ENCODE measurements at places on chromosomes 12 and 14.

DNA sequence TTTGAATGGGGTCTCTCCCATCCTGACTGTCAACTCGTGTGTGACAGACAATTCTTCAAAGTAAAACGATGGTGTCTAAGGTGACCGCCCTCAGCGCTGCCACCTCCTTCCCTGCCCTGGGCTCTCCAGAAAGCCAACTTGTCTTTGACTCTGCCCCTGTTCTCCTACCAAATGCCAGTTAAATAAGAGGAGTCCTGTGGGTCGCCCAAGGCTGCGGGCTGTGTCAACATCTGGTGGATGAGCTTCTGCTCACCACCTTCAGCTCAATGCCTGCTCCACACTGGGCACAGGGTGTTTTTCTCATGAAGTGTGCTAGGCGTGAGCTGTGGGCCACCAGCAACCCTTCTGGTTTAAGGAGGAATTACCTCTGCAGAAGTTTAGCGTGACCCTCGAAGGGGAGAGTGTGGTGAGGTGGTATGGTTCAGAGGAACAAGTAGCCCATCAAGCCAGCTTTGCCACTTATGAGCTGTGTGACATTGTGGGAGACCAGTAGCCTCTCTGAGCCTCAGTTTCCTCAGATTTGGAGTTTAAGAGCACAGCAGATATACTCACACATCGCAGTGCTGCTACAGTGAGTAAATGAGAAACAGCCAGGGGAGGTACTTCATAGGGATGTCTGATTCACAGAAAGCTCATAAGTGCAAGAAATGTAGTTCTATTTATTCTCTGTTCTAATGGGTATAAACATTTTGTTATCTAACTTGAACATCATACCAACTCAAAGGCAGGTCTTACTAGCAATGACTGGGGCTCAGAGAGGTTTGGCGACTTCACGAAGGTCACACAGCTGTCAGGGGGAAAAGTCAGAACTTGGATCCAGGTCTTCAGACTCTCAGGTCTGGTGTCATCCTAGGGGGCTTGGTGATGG is 12.1 kb downstream of the SERPINA1 start:
- no peak for DNase-seq

- peak; percentile 47 for DNase-seq
These were observed 535 bp downstream of the BIN2 start for GRCh38 chr12:51323317-51323960.

GRCh38 chr14:51107801-51108200 is 12.9 kb upstream of the TRIM9 start:
- DNase-seq = no peak

GRCh38 chr12:56221232-56221756 is 428 bp downstream of the RNF41 start:
- no peak for DNase-seq

DNA sequence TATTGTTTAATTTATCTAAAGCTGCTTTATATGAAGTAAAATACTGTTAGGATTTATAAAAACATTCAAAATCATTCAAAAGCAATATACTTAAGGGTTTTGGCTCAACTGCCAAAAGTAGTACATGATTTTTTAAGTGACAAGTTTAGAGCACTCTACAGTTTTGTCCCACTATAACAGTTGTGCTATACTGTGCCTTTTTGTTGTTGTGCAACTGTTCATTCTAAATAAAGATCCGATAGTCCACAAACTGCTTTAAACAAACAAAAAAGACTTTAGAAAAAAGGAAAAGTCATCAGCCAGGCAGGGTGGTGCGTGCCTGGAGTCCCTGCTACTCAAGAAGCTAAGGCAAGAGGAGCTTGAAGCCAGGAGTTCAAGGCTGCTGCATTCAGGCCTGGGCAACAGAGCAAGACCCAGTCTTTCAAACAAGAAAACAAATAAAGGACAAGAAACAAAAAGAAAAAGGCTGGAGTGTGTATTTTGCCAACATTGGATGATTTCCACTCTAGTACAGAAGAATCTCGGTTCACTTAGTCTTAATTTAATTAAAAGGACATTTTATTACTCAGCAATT is 7.3 kb downstream of the C2CD5 start:
- DNase-seq = no peak

DNA sequence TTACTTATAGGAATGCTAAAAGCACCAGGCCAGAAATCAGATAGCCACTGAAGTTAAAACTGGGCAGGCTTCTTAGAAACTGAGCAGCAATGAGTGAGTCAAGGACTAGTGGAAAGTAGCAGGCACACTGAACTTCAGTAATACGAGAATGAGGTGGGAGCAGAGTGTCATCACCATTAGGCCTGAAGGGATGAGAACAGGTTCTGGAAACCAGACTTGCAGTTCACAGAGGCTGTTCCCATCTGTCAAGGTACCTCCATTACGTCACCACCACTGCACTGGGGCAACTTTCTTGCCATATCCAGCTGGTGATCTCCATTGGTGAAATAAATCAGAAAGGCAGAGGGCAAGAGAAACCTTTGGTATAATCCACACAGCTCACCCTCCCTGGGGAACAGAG is 15.6 kb downstream of the ZNF10 start:
- DNase-seq = no peak

DNA sequence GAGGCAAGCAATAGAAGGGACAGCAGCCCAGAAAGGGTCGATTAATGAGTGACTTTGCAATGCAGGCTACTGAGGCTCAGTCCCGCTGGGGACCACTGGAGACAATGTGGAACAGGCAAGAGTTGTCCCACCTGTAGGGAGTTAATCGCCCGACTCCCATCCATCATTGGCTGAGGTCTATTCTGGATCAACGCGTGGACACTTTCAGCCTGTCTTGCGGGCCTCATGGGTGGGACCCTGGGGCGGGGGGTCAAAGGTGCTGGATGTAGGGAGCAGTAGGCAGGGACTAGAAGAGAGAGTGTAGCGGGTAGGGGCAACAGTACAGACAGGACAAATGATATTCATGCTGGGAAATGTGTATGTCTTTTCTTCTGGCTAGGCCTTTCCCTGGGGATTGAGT is 6.1 kb downstream of the IFI27L2 start:
- no peak for DNase-seq

DNA sequence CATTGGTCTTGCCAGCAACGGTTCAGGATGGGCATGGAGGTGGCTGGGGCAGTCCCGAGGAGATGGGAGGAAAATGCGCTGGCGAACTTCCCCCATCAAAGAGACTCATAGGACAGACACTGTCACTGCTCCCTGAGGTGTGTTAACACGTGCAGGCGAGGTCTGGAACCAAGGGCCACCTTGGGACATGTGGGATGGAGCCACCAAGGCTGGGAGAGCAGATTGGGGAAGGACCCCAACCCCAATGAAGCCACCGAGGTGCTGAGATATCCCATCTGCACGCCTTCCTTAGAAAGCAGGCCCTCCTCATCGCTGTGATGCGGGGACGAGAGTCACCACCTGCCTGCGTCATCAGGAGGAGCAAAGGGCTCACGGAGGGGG is 16.9 kb upstream of the BEGAIN start:
- no peak for DNase-seq

- no peak for DNase-seq
These were observed 470.3 kb downstream of the FOXG1 start for GRCh38 chr14:29236848-29237247.

- DNase-seq = no peak
These were observed 44.5 kb upstream of the AP4S1 start for GRCh38 chr14:30980980-30981379.

- no peak for DNase-seq
These were observed 19.1 kb downstream of the RPAP3 start for GRCh38 chr12:47686645-47687240.

DNA sequence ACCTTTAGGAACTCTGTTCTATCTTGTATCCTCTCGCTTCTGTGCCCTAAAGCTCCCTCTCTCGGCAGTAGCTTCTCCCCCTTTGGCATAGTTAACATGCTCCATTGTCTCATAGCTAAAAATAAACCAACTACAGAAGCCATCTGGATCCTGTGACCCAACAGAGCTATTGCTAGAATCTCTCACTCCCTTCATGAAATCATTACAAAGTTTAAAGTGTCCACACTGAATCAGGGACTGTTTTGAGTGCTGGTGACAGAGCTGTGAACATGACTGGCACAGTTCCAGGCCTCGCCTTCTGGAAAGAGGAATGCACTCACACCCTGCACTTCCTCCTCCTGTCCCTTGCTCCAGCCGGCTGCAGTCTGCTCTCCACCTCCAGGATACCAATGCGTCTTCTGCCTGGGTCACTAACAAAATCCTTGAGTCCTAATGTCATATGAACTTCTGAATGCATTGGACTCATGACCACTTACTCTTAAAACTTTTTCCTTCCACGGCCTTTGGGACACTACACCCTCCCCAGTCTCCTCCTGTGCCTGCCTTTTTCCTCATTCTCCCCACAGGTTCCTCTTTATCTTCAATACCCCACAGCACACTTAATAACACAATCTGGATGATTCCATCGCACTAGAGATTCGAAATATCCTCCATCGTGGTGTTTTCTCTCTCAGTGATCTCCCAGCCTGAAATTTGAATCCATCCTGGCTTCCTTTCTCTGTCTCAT is 13.2 kb downstream of the PLBD1 start:
- no peak for DNase-seq

DNA sequence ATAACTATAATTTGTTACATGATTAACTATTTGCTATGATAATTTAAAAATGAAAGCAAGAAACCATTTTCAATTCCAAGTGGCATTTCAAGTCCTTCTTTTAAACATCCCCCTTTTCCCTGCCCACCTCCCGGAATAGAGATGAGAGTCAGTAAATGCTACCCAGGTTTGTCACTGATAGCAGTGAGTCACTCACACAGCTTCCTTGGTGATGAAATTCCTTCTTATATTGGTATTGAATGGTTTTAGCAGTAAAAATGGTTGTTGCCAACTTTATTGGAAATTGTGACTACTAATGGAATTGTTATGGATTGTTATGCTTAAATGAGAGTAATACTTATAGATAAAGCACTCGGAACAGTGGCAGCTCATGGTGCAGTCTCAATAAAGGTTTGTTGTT is 90.5 kb downstream of the PPM1A start:
- no peak for DNase-seq

DNA sequence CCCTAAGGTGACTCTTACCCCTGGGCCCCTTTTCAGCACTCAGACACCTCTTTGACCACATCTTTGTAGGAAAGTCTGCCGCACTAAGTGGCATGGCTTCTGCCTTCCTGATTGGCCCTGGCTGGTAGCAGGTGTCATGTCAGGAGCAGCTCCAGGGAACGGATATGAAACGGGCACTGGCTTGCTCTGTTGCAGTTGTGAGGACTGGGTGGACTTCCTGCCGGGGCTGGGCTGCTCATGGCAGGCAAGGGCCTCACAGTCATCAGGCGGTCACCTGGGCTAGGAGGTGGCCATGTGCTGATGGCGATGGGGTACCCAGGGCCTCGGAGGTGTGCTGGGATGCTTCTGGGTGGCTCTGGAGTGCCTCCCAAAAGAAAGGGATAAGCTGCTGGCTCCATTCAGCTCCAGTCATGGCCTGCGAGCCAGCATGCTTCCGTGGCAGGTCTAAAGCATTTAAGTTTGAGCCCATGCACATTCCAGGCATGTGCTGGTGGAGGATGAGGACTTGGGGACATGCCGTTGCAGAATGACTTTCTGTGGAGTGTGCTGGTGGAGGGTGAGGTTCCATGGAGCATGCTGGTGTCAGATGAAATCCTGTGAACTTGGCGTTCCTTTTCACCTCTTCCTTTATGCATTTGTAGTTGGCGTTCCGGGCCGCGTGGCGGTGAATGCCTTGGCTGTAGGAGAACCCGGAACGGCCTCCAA is 77.2 kb downstream of the EP400 start:
- no peak for DNase-seq

DNA sequence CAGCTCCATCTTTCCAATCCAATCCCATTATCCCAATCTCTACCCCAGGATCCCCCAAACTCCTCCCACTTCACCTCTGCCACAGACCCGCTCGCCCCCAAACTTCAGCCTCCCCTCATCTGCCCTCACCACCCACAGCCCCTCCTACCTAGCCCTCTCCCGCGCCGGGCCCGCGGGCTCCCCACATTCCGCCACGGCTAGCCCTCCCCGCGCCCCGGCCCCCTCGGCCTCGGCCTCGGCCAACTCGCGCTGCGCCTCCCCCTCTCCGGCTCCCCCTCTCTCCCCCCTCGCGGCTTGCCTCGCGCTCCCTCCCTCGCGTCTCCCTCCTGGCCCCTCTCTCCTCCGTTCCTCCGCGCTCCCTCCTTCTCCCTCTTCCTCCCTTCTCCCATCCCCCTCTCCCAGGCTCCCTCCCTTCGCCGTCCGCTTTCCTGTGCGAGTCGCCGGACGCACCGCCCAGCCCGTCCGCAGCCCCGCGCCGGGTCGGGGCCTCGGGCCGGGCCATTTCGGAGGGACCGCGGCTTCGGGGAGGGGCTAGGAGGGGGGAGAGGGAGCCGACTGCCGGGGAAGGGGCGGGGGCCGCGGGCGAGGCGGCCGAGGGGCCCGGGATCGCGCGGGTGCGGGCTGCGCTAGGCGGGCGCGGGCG is at the start of gene ATN1:
ATN1 (plus strand) TSS at position 581 of the 643 bp plus-strand sequence. CDS start 6,043 bp downstream, outside the sequence.
- DNase-seq = peak; percentile 43

DNA sequence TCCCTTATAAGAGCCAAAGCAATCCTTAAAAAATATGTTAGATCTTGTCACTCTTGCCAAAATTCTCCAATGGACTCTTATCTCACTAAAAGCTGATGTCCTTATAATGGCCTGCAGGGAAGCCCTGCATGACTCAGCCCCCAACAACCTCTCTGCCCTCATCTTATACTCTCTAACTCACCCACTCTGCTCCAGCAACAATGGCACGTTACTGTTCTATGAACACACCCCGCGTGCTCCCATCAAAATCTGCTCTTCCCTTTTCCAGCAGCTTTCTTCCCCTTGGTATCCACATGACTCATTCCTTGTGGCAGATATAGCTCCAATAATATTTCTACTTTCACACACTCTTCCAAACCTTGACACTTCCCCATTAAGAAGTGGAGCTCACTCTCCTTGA is 108.1 kb downstream of the DENND5B start:
- no peak for DNase-seq

DNA sequence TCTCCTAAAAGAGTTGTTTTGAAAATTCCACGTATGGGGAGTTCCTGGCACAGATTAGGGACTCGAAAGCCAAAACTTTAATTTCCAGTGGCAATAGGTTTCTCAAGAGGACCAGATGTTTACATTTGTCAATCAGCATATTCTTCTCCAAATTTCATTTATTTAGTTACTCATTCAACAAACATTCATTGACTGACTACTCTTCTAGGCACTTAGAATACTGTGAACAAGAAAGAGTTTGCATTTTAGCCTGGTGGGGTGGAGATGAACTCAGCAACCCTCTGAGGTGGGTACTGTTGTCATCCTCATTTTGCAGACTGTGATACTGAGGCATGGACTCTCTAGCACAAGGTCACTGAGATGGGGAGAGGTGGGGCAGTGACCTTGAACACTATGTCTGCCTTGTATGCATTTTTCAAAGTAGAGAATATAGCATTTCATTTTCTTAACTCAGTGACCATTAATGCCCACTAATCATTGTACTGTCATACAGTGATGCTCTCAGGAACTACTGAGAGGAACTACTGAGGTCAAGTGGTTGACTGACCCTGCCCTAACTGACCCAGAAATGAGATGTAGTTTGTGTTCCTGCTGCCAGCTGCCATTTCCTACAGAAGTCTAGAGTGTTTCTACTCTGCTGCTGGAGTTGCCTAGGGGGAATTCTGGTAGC is 2.2 kb downstream of the L3HYPDH start:
- DNase-seq = no peak

- no peak for DNase-seq
These were observed 29.8 kb downstream of the ITPK1 start for GRCh38 chr14:93085911-93086310.

- DNase-seq = no peak
These were observed 61.1 kb downstream of the MYRFL start for GRCh38 chr12:69886109-69886508.

Measured in activated CD4-positive, alpha-beta T cell treated with anti-CD3 and anti-CD28 coated beads for 4 hours (primary cell).